ENCODE measurements at places on chromosomes 11 and 22.
A peak's percentile ranks its signal among the peaks of the same experiment; 100 is the strongest.

DNA sequence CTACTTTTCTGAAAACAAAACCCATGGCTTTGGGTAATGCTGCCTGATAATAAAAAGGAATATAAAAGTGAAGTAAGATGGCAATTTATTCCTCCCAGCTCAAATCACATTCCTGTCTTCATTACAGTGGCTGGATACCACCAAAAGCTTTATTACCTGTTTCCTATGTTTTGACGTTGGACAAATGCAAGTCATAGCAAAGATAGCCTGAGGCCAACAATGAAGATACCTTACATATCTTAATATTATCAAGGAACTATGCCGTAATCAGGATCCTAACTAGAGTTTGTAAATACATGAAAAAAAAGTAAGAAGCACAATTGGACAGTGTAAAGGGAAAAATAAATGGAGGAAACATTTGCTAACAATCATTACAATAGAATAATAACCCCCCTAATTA is 202.4 kb downstream of the SOX6 start:
- DNase-seq = no peak

- DNase-seq = peak; percentile 57
Observed at GRCh38 chr11:131108760-131109159, 192.5 kb upstream of the SNX19 start.

DNA sequence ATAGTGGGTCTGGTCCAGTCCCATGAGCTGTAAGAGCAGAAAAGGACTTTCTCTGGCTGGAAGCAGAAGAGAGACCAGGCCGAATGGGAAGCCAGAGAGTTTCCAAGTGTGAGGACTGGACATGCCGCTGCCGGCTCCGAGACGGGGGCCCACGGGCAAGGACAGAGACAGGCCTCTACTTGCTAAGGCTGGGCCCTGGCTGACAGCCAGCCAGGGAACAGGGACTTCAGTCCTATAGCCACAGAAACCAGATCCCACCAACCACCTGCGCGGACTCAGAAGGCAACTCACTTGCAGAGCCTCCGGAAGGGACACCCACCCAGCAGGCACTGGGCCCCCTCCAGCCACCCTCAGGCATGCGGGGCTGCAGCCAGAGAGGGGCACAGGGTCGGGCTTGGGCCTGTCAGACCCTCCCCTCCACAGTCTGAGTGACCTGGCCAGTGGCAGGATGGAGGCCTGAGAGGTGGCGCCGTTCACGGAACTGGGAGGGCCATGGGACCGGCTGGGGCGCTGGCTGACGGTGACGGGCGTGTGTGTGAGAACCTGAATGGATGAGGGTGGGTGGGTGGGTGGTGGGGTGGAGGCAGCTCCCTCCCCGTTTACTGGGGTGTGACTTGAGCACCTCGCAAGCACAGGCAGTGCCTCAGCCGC is 47.8 kb upstream of the A4GALT start:
- DNase-seq = no peak

- DNase-seq = no peak
Observed at GRCh38 chr22:40033586-40034380, 39.0 kb downstream of the FAM83F start.

- peak; percentile 77 for DNase-seq
Observed at GRCh38 chr11:111910676-111911562, 651 bp downstream of the CRYAB start.

GRCh38 chr11:112961146-112961668 is at the start of gene NCAM1:
TSS of gene NCAM1 (plus strand) at chr11:112961420.
- DNase-seq = peak; percentile 36

GRCh38 chr11:128568166-128568778 is 19.1 kb downstream of the ETS1 start:
- no peak for DNase-seq

- DNase-seq = no peak
Observed at GRCh38 chr11:21564095-21564494, 628.8 kb upstream of the ANO5 start.

DNA sequence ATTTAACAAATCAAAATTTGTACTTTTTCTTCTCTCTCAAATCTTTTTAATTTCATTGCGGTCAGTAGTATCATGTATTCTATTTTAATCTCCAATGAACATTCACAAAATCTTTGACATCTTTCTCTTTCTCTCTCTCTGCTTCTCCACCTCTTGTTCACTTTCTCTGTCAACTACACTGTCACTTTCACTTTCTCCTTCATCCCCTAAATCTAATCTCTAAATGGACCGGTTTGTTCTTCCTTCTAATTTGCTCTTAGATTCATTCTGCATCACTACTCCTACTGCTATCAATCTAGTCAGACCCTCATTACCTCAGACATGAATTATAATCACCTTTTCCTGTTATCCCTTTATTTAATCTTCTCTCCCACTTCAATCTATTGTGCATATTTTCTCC is 18.6 kb downstream of the CCDC73 start:
- DNase-seq = no peak

DNA sequence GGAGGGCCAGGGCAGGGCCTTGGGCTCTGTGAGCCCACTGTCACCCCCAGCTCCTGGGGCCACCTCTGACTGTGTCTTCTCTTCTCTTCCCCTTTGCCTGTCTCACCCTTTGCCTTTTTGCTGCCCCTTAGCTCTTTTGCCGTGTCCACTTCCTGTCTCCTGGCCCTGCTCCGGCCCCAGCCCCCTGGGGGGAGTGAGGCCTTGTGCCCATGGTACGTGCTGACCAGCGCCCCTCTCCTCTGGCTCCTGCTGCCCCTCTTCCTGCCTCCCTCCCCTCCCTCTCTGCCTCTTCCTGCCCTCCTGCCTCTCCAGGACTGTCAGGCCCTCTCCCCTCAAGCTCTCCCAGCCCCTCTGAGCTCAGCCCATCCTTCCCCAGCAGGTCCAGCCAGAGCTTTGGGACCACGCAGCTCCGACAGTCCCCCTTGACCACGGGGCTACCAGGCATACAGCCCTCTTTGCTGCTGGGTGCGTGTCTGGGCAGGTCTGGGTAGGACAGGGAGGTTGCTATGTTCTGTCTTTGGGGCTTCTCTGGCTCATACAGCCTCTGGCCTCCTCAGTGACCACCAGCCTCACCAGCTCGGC is 11.7 kb downstream of the TMEM258 start:
- DNase-seq = no peak

DNA sequence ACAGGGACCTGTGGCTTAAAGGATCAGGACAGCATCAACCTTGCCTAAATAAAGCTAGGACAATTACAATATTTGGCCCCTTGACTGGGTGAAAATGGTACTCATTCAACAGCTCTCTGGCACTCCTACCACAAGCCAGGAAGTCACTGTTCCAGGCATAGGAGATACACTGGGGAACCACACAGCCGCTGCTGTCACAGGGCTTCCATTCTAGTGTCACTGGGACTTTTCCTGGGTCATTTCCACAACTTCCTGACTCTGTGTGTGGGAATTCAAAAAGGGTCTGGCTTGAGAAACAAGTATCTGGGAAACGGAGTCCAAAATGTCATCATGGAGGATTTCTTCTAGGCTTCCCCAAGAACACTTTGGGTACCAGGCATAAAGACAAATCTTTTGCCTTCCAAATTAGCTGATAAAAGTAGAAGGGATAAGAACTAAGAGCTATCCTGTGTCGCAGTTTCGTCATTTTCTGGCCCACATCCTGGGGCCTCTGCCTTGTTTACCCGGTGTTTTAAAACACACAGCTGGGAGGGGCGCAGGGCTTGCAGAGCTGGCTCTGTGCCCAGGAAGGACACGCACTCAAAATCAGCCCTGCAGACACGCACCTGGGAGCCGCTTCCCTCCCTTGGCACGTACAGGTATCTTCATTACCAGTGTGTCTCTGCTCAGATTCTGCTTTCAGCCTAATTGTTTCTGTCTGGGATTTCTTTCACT is 38.0 kb downstream of the TMEM45B start:
- DNase-seq = peak; percentile 9

- DNase-seq = no peak
Observed at GRCh38 chr11:69439127-69439526, 42.3 kb upstream of the LINC01488 start.

- no peak for DNase-seq
Observed at GRCh38 chr22:47196881-47197772, 434.7 kb downstream of the TBC1D22A start.

- DNase-seq = peak; percentile 92
Observed at GRCh38 chr11:24238771-24239645, 257.8 kb upstream of the LUZP2 start.

DNA sequence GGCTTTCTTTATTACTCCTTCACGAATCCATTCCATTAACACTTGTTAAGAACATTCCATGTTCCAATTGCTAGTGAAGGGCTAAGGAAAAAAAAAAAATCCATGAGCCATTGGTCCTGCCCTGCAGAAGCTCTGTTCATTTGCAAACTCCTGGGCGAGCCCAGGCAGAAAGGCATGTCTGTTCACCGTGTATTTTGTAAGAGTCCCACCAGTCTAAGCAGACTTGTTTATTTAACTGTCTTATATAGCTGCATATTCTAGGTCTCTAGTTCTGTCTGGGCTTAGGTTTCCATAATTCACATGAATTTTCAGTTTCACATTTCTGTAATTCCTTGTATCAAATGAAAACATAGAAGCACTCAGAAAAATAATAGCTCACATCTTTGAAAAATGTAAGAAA is 97.4 kb upstream of the POU2AF2 start:
- no peak for DNase-seq

- DNase-seq = peak; percentile 56
Observed at GRCh38 chr22:46067159-46068111, 82.9 kb upstream of the PPARA start.

GRCh38 chr11:74282914-74283371 is 28.5 kb downstream of the P4HA3 start:
- peak; percentile 54 for DNase-seq

GRCh38 chr11:133727774-133728173 is 117.5 kb downstream of the SPATA19 start:
- DNase-seq = no peak

DNA sequence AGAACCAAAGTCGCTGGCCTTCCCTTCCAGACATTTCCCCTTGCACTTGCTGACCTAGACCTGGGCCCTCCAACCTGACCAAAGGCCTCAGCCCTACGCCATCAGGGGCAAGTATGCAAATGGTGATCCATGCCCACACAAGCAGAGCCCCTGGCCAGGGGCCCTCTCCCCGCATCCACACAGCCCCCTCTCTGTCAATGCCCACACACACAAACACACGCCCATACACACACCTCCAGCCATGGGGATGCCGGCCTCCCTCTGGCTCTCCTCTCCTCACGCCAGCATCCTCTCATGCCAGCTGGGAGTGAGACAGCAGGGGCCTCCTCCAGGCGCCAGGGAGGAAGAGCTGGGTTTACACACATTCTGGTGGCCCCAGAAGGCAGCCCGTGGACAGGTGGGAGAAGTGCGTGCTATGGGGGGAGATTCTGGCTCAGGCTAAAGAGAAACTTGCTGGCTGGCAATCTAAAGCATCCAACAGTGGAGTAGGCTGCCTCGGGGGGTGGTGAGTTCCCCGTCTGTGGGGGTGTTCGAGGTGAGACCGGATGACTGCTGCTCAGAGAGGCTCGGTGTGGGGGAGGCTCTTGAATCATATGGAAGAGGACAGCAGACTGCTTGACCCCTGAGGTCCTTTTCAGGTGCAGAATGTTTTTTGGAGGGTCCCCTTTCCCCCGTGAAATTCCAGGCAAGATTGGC is 4.8 kb downstream of the NRXN2 start:
- DNase-seq = no peak

- DNase-seq = no peak
Observed at GRCh38 chr11:88105526-88105925, 69.7 kb downstream of the RAB38 start.

DNA sequence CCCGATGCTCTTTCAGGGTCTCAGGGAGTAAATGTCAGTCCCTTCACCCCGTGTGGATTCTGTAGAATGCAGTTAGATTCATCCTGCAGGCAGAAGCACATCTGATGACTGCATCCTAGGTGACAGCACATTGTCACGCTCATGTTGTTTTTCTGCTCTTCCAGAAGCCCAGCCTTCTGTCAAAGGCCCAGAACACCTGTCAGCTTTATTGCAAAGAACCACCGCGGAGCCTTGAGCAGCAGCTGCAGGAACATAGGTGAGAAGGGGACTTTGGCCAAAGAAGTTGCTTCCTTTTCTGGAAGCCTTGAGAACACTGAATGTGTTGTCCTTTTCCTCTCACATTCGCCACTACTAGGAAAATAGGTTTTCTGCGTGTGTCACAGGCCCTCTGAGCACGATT is 43.7 kb downstream of the PPP2R1B start:
- DNase-seq = no peak

- no peak for DNase-seq
Observed at GRCh38 chr11:43418197-43418596, 59.5 kb downstream of the TTC17 start.

GRCh38 chr11:128694618-128695481 is 978 bp downstream of the FLI1 start:
- DNase-seq = peak; percentile 56

GRCh38 chr11:32172848-32173834 is 82.3 kb downstream of the RCN1 start:
- peak; percentile 87 for DNase-seq

- peak; percentile 43 for DNase-seq
Observed at GRCh38 chr11:94183886-94184264, 55.2 kb downstream of the PANX1 start.

GRCh38 chr11:1693327-1694063 is 3.5 kb upstream of the KRTAP5-6 start:
- DNase-seq = peak; percentile 76

DNA sequence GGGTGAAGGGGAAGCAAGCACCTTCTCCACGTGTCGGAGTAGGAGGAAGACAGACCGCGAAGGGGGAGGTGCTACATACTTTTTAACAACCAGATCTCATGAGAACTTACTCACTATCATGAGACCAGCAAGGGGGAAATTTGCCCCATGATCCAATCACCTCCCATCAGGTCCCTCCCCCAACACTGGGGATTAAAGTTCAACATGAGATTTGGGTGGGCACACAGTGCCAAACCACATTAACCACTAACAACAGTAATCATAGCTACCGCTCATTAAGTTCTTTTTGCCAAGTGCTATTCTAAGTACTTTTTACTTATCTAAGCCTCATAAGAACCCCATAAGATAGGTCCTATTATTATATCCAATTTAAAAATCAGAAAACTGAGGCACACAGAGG is 450.5 kb upstream of the DDI1 start:
- no peak for DNase-seq

DNA sequence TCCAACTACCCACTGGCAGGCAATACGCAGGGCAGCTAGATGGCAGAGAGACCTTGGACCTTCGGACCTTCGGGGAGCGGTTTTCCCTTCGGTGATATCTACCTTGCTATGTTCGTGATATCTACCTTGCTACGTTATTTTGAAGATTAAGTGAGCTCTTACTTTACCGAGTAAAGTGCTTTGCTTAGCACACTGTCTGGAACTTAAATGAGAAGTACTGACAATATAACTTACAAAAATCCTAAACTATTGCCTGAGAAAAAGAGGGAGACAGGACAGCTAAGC is 1.0 kb upstream of the PRDM10 start:
- DNase-seq = no peak

All from GM23248 (cell line).